ENCODE measurements at places on chromosomes 1 and 21. TPM values are rescaled to one million over a fixed set of nuclear protein-coding genes. Genes with fewer than 3 reads are reported as not detected.

FALEC gene
- not detected for total RNA-seq

GPR161 gene
- 8.3 TPM for total RNA-seq

NCAM2 gene
- 2.4 TPM for total RNA-seq

RUNX1 gene
- 25.4 TPM for total RNA-seq

CHD1L gene
- 14.4 TPM for total RNA-seq

TMEM125 gene
- total RNA-seq = not detected

LRRC53 gene
- total RNA-seq = not detected

SEMA6C gene
- total RNA-seq = 1.8 TPM

TNFRSF14 gene
- total RNA-seq = 19.5 TPM

ZNF683 gene
- not detected for total RNA-seq

IFNAR2 gene
- 5.2 TPM for total RNA-seq

USH2A gene
- under 0.01 TPM for total RNA-seq

IFNLR1 gene
- total RNA-seq = not detected

PHLDA3 gene
- 72.2 TPM for total RNA-seq

SELP gene
- total RNA-seq = 0.22 TPM

MAP1LC3C gene
- total RNA-seq = 0.22 TPM

GBP2 gene
- 39.8 TPM for total RNA-seq

PADI2 gene
- 0.29 TPM for total RNA-seq

Measured in placental pericyte (primary cell).